ENCODE measurements at places on chromosomes 1 and 21.
A peak's percentile ranks its signal among the peaks of the same experiment; 100 is the strongest.

DNA sequence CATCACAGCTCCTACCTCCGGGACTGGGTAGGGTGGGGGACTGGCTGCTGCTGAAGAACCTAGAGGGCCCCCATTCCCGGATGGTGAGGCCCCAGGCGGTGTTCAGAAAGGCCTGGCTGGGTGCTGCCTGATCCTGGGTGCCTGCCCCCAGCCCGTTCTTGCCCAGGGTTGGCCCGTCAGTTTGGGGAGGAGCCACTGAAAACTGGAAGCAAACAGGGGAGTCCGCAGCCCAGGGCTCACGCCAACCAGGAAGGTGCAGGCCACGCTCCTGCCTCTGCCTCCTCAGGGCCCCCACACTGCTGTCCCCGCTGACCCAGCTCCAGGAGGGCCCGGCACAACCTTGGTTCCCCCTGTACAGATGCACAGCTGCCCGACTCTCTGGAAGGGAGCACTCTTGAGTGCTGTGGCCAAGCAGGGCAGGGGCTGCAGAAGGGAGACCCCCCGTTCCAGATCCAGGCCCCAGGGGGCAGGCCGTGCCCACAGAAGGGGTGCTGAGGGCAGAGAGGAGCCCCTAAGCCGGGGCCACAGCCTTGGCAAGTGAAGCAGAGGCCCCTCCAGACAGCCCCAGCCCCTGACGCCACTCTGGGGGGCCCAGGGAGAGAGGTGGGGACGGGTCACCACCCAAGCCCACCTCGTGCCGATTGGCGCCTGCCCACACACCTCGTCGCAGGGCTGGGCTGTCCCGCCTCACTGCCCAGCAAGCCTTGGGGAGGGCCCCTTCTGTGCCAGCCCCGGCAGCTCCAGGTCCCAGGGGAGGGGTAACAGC is 5.5 kb downstream of the C1QTNF12 start:
- no peak for DNase-seq

GRCh38 chr1:54199151-54199764 is 572 bp downstream of the CYB5RL start:
- no peak for DNase-seq

GRCh38 chr1:61082311-61083012 is at the start of gene NFIA:
Gene NFIA (plus strand): TSS chr1:61082561.
- peak; percentile 32 for DNase-seq

GRCh38 chr1:76577525-76578185 is 289.6 kb upstream of the ST6GALNAC5 start:
- no peak for DNase-seq

DNA sequence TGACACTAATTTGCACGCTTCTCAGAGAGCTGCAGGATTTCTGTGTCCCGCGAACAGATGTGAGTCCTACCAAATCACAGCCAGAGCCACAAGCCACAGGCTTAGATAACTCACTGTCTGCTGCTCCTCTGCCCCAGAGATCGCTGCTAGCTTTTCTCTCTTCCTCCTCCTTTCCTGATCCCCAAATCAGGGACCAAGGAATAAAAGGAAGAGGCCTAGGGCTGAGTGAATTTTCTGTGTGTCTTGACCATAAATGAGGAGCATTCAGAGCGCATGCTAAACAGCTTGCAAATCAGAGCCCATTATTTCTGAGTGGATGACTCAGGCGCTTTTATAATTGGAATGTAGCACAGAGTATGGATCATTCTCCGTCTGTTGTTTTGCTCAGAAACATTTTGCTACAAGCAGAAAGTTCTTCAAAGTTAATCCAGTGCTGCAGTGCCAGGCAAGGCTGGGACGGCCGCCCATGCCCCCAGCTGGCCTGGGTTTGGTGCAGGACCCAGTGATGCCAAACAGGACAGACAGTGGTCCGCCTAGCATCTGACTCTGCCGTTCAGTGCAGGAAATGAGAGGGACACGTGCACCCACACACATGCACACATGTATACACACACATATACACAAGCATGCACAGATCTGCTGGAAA is 38.2 kb downstream of the KCNAB2 start:
- DNase-seq, result no peak

DNA sequence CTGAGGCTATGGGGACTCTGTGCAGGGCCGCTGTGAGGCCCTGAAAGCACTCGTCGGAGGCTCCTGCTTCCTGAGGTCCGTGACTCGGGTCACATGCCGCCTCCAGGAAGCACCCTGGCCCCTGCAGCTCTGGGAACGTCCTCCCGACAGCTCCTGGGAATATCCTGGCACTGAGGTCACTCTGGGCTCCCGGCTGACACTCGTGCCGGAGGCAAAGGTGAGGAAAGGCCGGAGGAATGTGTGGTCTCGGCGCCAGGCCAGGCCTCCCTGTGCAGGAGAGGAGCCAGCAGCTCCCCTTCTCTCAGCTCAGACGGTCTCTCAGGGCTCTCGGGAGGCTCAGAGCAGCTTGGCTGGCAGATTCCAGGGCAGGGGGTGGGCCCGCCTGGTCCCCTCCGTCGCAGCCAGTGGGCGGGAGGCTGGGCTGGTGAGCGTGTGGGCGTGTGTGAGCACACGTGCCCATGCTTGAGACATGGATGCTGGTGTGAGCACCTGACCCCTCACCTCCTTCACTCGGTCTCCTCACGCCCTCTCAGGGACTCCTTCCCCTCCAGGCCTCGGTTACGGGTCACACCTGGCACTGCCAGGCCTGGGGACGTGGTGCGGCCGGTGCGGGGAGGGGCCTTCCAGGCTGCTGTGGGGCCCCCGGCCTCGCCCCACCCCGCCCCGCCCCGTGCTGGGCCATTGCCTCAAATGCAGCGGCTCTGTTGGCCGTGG is 5.5 kb upstream of the RNF223 start:
- peak; percentile 82 for DNase-seq

GRCh38 chr1:199665371-199665770 is 362.1 kb upstream of the NR5A2 start:
- DNase-seq, result no peak

GRCh38 chr1:87956072-87956471 is 627.4 kb downstream of the LMO4 start:
- DNase-seq, result peak; percentile 47

- no peak for DNase-seq
These were observed 1126.1 kb downstream of the KCNT2 start for GRCh38 chr1:195482137-195482536.

- DNase-seq, result peak; percentile 22
These were observed 10.0 kb downstream of the NCF2 start for GRCh38 chr1:183580281-183580682.

DNA sequence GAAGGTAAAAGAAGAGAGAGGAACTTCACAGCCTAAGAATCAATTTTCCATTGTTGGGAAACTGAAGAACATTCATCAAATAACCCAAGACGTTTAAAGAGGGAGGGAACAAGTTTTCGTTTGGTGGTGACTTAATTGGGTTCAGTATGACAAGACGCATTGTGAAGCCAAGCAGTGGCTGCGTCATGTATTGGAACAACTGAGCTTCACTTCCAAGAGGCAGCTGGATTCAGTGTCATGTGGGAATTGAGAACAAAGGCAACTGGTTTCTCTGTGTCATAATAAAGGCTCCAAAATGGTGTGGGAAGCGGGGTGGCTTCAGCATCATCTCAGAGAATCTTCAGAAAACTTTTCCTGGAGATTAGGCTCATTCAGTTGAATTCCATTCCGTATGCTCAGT is 29.8 kb upstream of the RC3H1 start:
- no peak for DNase-seq

DNA sequence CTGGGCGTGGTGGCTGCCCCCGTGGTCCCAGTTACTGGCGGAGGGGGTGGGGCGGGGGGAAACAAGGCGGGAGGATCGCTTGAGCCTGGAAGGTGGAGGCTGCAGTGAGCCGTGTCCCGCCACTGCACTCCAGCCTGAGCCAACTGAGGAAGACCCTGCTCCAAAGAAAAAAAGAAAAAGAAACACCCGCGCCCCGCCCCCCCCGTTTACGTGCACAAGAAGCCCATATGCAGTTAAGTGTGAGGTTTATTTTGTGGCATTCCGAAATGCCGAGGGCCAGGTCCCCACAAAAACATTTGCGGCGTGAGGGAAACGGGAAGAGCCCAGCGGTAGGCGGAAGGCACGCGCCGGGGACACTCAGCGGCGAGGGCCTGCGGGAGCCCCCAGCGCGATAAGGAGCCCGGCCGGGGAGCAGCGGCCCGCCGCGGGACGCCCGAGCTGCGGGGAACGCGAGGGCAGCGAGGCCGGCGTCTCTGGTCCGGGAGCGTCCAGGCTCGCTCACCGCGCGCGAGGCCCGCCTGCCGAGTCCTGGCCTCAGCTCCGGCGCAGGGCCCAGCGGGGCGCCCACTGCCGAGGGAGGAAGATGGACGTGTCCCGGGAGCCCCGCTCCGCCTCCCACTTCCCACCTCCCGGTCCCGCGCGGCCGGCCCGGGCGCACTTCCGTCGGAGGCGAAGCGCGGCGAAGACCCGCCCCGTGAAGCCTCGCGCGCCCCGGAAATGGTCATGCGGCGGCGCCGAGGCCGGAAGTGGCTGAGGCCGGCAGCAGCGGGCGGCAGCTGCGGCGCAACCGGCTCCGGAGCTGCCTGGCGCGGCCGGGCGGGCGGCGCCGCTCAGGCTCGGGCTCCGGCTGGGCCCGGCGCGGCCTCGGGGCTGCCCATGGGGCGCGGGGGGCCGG is at the start of gene TRAPPC10:
Gene TRAPPC10, plus strand, starts transcription at position 731 of the 895 bp plus-strand sequence. CDS start 185 bp downstream, outside the sequence.
- peak; percentile 31 for DNase-seq

GRCh38 chr1:93346421-93346993 is 800 bp downstream of the DR1 start:
- peak; percentile 2 for DNase-seq

- no peak for DNase-seq
These were observed 34.1 kb upstream of the NEK7 start for GRCh38 chr1:198122693-198123092.
